ENCODE measurements at places on chromosomes 7 and 10. TPM values are rescaled to one million over a fixed set of nuclear protein-coding genes. Genes with fewer than 3 reads are reported as not detected.

C7orf33 gene
- not detected for total RNA-seq

AMPH gene
- total RNA-seq: not detected

FAM237B gene
- total RNA-seq: not detected

OR2A1 gene
- total RNA-seq: not detected

ARHGEF5 gene
- 1.0 TPM for total RNA-seq

CYP26A1 gene
- not detected for total RNA-seq

CDK5 gene
- 10.8 TPM for total RNA-seq

CCL24 gene
- not detected for total RNA-seq

HNRNPF gene
- total RNA-seq: 256 TPM

CYP3A4 gene
- total RNA-seq: not detected

PAXIP1 gene
- 11.6 TPM for total RNA-seq
